Left ventricle myocardium superior (tissue), 1 donor: ENCODE measurements at places on chromosomes 4 and X.

GRCh38 chr4:39237179-39237578 is 54.9 kb downstream of the WDR19 start:
- DNase-seq, result no peak

DNA sequence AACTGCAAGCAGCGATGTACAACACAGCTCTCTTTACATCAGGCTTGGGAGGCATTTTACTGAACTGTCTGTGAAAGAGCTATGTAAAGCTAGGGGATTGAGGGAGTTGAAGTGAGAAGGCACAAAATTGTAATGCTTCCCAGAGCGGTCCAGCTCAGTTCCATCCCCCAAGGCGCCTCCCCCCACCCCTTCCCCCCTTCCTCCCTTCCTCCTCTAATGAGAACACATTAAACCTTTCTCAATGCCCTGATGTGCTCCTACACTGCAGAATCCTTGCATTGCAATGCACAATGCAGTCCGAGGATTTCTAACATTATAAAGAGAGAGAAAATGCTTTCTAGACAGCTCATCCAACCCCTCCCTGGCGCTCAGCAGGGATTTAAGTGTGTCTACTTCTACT is 73.9 kb downstream of the CXXC4 start:
- DNase-seq, result no peak

GRCh38 chrX:11750694-11751093 is 7.3 kb upstream of the MSL3 start:
- DNase-seq, result no peak

DNA sequence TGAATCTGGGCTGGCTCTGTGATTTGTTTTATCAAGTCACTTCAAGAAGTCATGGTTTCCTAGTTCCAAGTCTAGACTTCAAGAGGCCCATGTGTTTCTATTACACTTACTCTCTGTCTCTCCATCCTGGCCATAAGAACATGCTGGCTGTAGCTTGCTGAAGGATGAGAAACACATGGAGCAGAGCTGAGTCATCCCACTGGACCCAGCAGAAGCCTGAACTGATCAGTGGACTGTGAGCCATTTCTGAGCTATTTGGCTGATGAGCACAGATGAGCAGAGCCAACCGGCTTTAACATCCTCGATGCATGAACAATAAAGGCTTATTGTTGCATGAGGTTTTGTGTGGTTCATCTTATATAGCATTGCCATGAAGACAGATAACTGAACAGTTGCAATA is 290.6 kb upstream of the BOD1L1 start:
- peak; percentile 27 for DNase-seq

GRCh38 chrX:110966839-110967238 is 129.2 kb upstream of the PAK3 start:
- no peak for DNase-seq

DNA sequence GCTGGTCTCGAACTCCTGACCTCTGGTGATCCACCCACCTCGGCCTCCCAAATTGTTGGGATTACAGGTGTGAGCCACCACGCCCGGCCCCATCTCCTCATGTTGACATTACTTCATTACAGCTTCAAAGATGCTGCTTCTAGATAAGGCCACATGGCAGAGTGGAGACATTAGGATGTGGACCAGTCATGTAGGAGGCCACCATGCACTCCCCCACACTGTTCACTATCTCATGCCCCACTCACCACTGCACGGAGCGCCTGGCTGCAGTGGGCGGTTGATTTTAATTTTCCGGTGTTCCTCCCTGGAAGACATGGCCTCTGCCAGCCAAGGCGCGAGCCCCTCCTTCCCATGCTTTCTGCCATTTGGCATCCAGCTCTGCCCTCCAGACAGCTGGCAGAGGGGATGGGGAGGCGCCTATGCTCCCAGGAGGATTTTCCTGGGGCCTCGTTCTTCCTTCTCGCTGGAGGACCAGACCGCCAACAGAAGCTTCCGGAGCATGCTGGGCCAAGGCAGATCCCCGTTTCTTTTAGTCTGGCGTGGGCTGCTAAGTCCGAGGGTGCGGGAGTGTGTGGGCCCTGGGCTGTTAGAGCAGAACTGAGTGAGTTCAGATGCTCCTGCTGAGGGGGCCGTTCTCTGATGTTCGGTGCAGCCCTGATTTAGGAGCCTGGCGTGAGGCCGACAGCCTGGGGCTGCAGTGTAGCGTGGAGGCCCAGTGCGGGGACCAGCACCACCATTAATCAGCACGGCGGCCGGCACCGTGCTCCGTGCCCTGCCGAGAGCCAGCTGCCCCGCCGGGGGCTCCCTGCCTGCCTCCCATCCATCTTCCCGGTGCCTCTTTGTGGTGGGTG is 93.1 kb downstream of the SORCS2 start:
- no peak for DNase-seq

DNA sequence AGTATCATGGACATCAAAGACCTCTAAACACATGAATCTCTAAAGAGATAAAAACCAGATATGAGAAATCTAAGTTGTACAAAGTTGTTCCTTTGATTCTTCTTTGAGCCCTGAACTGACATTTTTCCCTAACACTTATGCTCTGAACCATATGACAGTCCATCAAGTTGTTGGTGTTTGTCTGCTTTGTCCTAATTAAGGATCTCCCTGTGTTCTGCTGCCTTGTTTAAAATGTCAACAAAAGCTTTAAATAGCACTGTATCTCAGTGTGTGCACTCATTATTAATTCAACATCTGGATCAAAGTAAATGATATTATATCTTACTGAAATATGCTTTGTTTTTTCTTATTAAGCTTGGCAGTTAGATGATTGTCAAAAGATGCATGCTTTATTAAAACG is 321.8 kb downstream of the MAPK10 start:
- no peak for DNase-seq

DNA sequence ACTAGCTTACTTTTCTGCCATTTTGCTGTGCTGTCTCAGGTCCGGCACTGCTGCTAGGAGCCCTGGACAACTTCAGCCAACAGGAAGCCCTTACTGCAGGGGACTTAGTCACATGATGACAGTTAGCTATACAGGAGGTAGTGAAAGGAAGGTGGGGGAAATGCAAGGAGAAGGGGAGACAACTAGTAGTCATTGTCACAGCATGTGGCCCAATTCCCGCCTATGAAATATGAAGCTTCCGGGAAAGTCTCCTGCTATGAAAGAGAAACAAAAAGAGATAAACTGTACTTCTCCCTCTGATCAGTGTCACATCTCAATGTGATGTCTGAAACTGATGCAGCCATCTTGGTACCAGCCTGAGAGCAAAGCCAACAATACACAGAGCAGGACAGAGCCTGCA is 71.6 kb downstream of the AMELX start:
- no peak for DNase-seq

DNA sequence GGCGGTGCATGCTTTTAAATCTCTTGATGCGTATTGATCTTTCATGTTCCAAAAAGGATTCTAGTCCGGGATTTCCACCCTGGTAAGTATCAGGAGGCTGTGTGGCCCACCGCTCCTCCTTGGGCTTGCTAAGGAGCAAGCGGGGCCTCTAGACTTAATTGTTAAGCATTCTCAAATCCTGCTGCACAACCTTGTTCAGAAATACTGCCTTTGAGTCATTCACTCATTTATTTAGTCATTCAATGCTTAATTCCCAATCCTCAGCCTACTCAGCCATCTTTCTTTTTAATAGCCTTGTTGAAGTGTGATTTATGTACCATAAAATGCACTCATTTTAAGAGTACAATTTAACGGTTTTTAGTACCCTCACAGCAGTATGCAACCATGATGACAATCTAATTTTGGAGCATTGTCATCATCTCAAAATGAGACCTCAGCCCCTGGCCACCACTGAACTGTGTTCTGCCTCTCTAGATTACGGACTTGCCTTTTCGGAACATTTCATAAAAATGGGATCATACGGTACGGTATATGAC is 15.6 kb upstream of the SLC2A9 start:
- no peak for DNase-seq

DNA sequence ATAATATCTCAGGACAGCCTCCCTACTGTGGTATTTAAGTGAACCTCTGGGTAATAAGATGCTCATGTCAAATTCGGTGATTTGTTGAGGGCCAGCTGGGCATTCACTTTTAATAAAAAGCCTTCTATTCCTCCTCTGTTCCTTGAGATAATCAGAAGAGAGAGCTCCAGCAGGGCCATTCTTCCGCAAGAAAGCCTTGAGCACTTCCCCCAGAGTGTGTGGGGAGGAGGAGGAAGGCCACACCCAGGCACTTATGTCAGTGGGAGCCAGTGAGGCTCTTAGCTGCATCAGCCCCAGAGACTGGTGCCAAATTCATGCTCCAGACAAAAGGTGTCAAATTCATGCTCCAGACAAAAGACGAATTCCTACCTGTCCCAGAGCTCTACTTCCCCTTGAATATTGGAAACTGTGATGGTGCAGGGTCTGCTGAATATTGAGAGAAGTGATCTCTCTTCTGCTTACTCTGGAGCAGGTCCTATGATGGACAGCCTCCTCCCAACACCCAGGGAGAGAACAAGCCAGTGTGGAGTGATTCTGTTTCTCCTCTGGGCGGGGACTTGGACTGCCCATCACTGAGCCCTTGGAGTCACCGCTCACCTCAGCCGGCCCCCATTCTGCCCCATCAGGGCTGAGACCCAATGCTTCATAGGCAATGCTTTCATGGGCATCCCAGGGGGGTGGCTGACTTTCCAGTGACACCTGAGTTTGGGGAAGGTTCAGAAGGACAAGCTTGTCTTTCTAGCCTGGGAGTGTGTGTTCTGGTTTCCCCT is 68.1 kb downstream of the FHDC1 start:
- DNase-seq, result no peak

DNA sequence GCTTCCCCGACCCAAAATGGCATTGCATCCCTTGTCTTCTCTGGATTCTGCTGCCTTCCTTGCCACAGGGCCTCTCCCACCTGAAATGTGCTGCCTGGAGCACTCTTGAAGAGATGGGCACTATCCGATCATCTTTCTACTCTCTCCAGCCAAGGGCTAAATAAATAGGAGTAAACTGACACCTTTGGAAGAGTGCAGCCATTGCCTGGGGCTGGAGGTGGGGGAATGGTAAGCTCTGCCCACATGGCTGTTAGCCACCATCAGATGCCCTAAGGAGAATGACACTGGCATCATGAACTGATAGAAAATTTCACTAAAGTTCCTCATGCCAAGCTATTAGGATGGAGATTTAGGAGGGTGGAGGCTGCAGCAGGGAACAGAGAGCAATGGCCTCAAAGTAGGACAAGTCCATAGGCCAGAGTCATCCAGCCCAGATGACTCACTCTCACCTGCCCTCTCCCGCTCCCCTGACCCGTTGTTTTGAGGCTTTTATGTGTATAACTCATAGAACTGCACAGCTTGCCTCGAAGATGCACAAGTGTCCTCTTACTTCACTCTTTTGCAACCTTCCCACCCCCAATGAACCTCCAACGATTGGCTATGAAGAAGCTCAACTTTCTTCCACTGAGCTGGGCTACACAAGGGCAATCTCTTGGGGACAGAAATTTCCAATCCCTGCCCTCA is 822 bp upstream of the PFKFB1 start:
- DNase-seq, result no peak

DNA sequence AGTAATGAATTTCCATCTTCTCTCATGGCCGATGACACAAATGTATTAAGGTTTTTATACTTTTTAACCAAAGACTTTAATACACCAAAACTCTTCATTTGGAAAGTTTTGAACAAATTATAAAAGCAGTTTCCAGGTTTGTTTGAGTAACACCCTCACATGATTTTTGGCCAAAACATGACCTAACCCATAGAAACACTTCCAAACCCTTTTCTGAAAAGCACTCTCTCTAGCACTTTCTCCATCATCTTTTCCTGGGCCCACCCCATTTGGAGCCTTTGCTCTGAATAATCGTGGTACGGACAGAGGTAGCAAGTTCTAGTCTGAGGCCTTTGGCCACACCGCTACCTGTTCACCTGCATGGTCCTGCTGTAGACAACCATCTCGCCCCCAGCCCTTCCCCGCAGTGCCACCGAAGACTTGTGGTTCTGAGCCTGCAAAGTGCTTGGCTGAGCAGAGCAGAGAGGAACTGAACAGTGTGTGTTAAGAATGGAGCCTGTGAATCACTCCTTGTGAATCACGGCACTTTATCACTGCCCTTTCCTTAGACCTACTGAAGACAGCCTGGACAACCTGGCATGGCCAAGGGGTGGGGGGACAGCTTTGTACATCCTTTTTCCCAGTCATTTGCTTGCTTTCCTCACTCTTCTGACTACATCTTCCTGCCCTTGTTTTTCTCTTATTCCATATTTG is 181.8 kb downstream of the PTTG2 start:
- DNase-seq, result no peak

DNA sequence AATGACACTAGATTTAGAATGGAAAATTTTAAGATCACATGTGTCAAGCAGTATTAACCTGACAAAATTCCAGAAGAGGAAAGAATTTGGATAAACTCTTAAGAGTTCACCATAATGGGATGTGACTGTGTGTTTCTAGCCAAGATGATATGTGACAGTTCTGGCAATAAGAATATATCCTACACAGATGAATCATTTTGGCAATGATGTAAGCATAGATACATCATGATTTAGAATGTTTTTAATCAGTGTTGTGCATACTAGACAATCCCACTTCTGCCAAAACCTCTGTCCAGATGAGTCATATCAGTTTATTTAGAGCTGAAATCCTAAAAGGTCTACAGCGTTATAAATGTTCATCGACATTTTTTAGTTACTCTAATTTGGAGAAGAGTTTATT is 48.8 kb downstream of the PTCHD1 start:
- no peak for DNase-seq

DNA sequence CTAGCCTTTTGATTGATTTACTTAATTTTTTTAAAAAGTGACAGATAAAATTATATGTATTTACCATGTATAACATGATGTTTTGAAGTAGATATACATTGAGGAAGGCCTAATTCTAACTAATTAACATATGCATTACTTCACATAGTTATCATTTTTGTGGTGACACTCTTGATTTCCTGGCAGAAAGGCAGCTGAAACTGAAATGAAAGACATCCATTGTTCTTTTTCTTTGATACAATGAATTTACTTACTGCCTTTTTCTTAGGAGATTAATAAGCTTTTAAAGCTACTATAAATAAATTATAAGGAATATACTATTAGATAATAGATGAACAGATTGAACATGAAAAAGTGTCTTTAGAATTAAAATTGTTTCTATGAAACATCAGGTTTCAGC is 26.7 kb downstream of the ANKRD50 start:
- DNase-seq, result no peak

DNA sequence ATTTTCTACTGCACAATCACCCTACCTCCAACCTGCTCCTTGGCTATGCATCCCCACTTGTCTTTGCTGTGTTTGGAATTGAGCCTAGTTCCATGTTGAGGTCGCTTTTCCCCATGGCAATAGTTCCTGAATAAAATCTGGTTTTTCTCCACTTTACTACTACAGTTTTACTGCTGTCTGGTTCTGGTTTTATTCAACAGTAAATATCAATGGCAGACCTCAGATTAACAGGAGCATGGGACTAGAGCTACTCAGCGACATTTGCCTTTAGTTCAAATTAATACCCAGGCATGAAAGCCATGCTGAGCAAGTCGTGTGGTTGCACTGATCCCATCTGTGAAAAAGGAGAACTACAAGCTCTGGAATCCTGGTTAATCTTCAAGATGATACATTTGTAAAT is 460.3 kb downstream of the GRXCR1 start:
- DNase-seq, result no peak

- DNase-seq, result no peak
Observed at GRCh38 chrX:35076061-35076460, 133.5 kb downstream of the FAM47B start.

- no peak for DNase-seq
Observed at GRCh38 chrX:1451251-1451660, 1.5 kb downstream of the ASMTL start.

GRCh38 chrX:25337841-25338240 is 322.1 kb upstream of the ARX start:
- no peak for DNase-seq

GRCh38 chr4:184457535-184458249 is 16.7 kb downstream of the IRF2 start:
- DNase-seq, result no peak

- DNase-seq, result no peak
Observed at GRCh38 chr4:114558446-114559020, 40.1 kb upstream of the UGT8 start.
